ENCODE measurements at places on chromosomes 7 and 10.
A peak's percentile ranks its signal among the peaks of the same experiment; 100 is the strongest.

DNA sequence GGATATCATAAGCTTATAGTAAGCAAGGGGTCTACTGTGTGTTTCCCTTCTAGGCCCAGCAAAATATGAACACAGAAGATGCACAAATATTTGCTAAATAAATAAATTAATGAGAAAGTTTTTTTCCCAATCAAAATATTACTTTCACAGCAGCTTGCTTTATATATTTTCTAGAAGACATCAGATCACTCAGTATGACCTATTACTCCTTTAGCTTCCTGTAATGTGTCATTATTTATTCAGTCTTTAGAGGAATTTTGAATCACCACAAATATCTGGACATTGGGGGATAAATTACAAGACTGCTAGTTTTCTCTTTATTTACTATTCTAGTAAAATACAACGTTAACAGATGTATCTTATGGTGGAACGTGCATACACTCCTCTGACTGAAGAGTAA lies 765.8 kb upstream of the POM121L12 start:
- DNase-seq, result no peak

DNA sequence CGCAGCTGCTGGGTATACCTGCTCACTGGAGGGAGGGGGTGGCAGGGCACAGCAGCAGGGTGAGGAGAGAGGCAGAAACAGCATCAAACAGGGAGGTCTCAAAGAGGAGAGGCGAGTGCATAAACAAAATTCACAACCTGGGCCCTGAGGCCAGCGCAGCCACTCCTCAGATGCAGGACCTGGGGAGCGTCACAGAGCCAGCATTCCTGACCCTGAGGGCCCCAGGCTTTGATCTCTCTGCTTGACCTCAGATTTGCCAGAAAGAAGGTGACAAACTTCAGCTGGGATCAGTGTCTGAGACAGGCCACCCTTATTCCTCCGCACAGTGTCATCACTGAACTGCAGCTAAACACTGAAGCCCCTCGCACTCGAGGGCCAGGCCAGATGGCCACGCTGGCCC lies 25.6 kb downstream of the NOD1 start:
- no peak for DNase-seq

- no peak for DNase-seq
Measured at GRCh38 chr7:127831318-127832219, 179.6 kb downstream of the SND1 start.

GRCh38 chr7:147415991-147416390 lies 1174.6 kb upstream of the C7orf33 start:
- no peak for DNase-seq

- DNase-seq, result no peak
Measured at GRCh38 chr7:34596887-34597286, 61.1 kb upstream of the NPSR1 start.

DNA sequence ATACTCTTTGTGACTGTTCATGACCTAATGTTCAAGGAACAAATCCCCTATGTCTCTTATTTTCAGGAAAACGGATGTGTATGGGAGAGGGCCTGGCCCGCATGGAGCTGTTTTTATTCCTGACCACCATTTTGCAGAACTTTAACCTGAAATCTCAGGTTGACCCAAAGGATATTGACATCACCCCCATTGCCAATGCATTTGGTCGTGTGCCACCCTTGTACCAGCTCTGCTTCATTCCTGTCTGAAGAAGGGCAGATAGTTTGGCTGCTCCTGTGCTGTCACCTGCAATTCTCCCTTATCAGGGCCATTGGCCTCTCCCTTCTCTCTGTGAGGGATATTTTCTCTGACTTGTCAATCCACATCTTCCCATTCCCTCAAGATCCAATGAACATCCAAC lies 27.3 kb upstream of the CYP2C19 start:
- DNase-seq, result no peak

- DNase-seq, result no peak
Measured at GRCh38 chr10:46526682-46527038, 29.8 kb downstream of the GPRIN2 start.

- DNase-seq, result no peak
Measured at GRCh38 chr10:91206837-91207474, 13.5 kb upstream of the PCGF5 start.

DNA sequence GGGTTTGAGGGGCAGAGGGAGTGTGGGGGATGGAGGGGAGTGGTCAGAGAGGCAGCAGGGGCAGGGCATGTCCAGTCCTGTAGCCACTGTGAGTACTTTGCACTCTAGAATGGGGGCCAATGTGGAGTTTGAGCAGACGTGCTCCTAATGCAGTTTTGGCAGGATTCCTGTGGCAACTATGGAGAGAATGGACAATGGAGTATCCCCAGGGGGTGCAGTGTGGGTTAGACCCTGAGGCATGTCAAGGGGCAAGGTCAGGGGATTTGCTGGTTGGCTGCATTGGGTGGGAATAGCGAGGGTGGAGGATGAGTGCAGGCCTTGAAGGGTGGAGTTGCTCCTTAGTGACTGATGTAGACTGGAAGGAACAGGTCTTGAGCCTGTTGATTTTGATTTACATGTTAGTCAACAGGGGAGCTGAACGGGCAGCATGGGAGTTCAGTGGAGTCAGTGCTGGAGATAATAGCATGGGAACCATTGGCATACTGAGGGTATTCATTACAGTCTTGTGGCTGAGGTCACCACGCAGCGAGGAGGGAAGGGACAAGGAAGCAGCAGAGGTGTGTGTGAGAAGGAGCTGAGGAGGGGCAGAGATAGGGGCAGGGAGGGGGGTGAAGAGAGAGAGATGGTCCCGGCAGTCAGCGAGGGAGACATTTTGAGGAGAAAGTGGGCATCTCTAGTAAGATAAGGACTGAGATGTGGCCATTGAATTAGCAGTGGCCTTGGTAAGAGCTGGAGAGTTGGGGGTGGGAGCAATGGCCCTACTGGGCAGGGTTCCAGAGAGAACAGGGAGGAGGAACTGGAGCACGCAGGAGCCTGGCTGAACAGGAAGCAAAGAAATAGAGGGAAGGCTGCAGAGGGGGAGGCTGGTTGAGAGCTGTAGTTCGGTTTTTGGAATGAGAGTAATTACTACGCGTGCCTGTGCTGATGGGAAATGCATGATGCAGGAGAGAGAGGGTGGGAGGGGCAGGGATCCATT lies 112.7 kb downstream of the CCNY start:
- no peak for DNase-seq

DNA sequence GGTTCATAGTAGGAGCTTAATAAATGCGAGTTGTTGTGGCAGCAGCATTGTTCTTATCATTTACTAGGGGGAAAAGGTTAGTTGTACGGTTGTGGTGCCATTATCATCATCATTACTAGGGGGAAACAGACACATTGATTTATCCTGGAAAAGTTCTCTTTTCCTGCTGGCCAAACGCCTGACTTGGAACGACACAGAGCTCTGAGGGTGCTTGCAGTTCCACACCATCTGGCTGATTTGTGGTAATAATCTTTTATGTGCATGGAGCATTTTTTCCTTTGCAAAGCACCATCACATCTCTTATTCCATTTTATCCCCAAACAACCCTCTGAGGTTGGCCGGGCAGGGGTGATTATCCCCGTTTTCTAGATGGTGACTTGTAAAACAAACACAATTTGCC lies 219.4 kb downstream of the BUB3 start:
- DNase-seq, result no peak

DNA sequence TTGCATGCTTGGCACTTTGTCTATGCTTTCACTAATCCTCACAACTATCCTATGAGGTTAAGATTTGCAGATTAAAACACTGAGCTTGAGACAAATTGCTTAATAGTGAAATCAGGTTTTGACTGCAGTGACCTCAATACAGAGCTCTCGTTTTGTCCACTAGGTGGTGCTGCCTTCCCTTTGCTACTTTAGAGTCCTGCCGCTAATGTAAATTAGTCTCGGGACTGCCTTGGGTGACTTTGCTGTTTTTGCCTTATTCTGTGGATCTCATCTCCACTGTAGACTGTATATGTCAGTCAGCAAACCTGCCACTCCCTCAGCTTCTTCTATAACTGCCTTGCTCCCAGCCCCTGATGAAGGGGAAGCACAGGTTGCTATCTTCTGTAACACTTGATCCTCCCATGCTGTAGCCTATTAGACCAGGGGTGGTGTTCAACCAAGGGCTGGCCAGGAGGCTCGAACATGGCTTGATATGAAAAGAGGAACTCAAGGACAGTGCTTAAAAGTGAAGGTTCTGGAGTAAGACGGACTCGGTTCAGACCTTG lies 26.0 kb downstream of the ASB4 start:
- DNase-seq, result no peak

DNA sequence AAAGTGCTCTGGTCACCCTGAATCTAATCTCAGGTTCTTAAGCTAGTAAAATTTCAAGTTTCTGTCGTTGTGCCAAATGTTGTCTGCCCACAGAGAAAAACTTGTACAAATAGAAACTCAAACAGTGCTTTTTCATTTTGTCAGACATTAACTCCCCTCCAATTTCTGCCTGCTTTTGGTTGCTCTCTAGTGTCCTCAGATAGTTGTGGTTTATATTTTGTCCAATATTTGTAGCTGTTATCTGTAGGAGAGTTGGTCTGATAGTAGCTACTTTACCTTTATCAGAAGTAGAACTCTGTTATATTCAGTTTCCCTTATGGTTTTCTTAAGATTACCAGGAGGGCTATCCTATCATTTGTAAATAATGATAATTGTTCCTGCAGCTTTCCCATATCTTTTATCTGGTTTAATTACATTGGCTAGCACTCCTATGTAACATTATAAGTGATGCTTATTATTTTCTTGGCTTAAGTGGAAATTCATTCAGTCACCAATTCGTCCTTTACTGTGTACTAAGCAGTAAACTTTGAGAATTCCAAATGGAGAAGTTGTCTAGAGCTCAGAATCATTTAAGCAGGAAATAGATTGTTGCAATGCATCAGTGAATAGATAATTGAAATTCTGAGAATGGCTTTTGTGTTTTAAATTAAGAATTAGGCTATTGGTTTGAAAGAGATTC lies 91.0 kb downstream of the ANKIB1 start:
- DNase-seq, result no peak

- DNase-seq, result no peak
Measured at GRCh38 chr10:97321804-97322190, 2.7 kb downstream of the FRAT1 start.

DNA sequence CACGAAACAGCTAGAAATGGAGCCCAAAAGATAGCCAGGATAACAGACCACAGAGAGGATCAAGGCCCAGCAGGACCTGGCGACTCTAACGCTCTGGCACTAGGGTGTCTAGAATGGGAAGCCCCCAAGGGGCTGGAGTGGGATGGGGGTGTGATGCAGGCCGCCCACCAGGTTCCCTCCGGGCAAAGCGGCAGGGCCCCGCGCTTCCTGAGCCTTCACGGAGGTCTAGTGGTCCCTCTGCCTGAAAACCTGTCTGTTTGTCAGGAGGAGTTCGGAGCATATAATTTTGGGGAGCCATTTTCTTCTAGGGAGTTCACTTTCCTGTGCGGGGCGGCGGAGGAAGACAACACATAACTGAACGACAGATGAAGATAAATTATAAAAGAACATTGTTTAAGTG lies 48.2 kb upstream of the FXYD4 start:
- DNase-seq, result no peak

DNA sequence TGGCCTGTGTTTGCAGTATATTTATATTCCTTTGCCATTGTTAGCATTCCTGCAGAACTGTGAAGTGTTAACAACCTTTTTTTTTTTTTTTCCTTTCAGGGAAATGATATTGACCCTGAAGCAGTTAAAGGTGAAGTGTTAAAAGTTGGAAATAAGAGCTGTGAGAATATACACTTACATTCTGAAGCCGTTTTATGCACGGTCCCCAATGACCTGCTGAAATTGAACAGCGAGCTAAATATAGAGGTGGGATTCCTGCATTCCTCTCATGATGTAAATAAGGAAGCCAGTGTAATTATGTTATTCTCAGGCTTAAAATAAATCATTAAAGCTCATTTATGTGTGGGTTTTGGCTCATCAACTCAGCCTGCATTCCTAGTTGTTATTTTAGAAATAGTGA lies 92.8 kb upstream of the CAPZA2 start:
- DNase-seq, result no peak

DNA sequence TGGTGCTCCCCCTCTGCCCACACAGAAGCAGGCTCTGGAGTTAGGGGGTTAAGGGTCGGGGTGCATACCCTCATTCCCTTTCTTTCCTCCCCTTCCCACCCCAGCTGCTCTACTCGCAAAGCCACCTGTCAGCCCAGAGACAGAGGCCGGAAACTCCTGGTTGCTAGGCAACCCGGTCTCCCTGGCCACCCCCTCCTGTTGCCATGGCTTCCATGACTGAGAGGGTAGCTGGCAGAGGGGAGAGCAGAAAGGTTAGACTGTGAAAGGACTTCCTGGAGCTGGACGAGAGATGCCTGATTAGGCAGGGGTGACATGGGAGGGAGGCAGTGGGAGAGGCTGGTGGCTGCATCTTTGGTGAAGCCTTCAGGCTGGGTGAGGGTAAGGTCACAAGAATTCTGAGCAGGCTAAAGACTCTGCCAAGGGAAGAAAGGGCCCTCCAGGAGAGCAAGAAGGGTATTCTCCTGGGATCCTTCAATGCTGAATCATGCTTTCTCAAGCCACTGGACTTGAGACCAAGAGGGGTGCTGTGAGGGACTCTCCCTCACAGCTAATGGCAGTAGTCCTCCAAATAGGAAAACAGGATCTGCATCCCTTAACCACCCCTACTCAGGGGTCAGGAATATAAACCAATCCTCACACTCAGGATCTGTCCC lies 5.4 kb downstream of the PSD start:
- DNase-seq, result peak; percentile 53

- no peak for DNase-seq
Measured at GRCh38 chr10:70956029-70956759, 67.8 kb upstream of the PCBD1 start.

DNA sequence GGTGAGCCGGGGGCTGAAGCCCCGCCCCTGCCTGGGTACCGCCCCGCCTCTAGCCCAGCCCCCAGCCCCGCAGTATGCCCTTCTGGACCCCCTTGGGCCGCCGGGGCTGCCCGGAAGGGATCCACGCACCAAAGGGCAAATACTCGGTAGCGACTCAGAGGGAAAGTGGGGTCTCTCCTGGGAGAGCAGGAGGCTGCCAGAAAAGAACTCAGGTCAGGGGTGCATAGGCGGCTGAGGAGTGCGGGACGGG lies 796 bp downstream of the FBXL15 start:
- DNase-seq, result no peak

GRCh38 chr7:149209518-149210269 lies 14.3 kb downstream of the ZNF282 start:
- no peak for DNase-seq

DNA sequence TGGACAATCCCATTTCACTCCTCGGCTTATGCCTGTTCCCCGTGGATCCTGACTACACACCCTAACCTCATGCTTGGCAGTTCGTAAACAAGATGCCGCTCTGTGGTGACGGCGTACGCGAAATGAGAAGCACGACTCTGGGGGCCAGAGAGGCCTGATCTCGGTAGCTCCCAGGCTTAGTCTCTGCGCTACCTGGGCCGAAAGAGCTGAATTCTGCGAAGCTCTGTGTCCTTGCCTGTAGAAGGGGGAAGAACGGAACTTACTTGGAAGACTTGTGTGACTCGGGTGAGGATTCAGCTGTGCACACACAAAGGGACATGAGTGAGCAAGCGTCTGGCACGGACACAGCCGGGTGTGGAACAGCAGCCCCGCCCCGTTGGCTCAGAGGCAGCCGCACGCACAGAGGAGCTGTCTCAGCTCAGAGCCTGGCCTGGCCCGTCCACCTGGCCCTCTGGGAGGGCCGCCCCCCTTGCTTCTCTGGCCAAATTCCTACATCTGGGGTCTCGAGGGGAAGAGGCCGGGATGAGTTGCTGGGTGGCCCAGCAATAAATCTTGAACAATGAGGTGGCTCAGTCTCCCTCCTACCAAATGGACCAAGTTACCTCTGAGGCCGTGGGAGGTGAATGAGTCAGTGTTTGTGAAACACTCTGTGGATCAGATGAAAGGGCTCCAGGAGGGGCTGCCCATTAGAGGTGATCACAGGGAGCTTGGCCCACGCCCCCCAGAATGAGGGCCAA lies 83.8 kb downstream of the PDGFA start:
- no peak for DNase-seq

- DNase-seq, result no peak
Measured at GRCh38 chr7:127382301-127383085, 10.0 kb downstream of the ZNF800 start.

Data from GM18507 (cell line).